Fibroblast of the conjunctiva (primary cell): ENCODE measurements at places on chromosomes 5 and 9.
A peak's percentile ranks its signal among the peaks of the same experiment; 100 is the strongest.

GRCh38 chr5:96332535-96333366 lies 100.3 kb downstream of the PCSK1 start:
- DNase-seq = no peak

DNA sequence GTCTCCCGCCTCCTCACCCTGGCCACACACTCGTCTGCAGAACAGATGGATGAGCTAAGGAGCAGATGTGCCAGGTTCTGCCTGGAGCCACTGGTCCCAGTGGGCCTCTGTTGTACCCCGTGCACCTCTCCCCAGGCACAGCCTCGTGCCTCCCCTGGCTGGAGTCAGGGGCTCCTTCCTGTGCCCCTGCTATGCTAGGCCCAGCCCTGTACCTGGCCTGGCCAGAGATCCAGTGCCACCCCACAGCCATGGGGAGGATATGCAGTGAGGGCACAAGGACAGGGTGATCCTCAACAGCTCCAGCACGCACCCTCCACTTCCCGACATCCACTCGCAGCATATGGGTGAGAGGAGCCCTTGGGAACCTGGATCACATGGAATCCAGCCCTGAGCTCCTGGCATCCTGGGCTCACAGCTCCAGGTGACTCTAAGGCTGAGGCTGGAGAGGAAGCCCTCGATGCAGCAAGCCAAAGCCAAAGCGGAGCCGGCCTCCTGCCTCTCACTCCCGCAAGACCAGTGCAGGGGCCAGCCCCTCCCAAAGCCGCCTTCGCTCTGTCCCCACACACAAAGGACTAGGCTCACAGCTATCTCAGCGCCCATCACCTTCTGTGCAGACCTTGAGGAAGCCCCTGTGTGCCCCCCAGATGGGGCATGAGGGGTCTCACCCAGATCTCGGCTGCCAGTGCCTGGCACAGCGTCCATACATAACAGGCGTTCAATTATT lies 23.7 kb upstream of the ADAMTS2 start:
- DNase-seq = no peak

GRCh38 chr9:110874963-110875674 lies 163.2 kb downstream of the LPAR1 start:
- DNase-seq = no peak

DNA sequence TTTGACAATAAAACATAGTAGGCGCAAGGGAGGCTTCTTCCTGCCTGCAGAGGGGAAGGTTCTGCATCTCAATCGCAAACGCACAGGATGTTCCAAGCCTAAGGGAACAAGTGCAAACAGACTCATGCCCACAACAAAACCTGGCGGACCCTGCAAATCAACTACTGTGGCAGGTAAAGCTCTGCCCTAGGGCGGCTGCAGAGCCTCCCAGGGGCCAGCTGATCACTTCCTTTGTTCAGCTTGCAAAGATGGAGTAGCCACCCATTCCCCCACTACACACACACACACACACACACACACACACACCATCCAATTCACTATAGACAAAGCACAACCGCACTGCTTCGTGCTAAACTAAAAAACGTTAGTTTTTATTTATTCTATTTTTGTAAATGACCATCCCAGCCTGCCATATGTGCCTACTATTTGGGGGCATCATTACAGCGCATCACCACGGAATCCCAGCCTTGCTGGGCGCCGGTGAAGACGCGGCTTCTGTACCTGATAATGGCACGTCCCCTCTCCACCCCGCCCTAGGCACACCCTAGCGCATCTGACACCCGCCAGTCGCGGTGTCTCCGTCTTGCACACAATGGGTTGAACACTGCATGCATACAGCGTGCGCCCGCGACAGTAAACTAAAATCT lies 57.6 kb downstream of the DPYSL3 start:
- no peak for DNase-seq

- DNase-seq = no peak
These were observed 165.3 kb downstream of the MAN2A1 start for GRCh38 chr5:109855056-109855455.

- peak; percentile 91 for DNase-seq
These were observed 595 bp downstream of the PDLIM7 start for GRCh38 chr5:177496727-177497291.

GRCh38 chr5:135012033-135012588 lies 21.9 kb downstream of the PITX1 start:
- DNase-seq = no peak

DNA sequence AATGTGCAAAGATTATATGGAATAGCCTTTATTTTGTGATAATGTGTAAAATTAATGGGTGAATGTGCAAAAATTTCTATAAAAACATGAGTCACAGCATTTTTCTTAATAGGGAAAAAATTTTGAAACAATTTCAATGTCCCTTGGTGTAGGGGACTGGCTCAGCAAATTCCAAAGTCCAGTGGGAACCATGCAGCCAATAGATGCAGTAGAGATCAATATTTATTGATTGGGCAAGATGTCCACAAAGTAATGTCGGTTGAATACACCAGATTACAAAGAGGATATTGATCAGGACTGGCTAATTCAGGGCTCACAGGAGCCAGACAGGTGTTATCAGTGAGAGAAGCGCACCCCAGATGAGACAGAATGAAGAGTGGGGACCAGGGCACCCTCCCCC lies 62.5 kb downstream of the AMBP start:
- DNase-seq = no peak

DNA sequence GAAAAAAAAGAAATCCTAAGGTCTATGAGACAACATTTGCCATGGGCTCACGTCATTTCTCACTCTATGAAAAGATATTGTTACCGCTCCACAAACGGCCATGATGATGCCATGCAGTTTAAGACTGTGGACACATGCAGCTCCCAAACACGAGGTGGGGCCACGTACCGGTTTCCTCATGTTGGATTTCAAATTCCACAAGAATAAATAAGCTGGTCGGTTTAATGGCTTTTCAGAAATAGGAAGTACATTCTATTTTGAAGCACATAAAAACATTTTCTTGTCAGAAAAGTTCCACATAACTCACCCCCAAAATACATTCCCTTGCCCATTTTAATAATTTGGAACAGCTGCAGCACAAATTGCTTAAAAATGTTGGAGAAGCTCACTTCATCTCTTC lies 130.6 kb downstream of the MYO10 start:
- peak; percentile 61 for DNase-seq

GRCh38 chr5:36363101-36363500 lies 61.4 kb upstream of the RANBP3L start:
- DNase-seq = no peak

DNA sequence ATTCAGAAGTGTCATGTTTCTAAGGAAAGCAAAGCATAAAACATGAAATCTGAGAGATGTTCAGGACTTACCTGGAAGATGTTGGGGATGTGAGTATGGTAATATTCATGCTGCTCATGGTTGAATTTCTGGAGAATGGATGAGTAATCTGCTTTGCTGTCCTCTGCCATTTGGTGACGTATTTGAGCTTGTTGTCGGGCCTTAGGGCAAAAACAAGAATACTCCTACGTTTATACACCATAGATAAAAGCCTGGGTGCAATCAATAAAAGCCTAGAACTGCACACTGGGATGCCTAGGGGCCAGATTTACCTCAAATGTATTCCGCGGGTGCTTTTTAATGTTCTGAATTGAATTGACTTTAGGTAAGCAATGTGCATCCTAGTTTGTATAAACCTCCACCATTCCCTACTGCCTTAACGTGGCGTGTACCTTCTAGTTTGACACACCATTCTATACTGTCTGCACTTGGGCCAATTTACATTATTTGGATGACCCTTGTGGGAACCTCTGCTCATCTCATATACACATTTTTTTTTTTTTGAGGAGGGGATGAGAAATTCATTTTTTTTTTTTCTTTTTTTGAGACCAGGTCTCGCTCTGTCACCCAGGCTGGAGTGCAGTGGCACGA lies 94.4 kb downstream of the USP20 start:
- no peak for DNase-seq

DNA sequence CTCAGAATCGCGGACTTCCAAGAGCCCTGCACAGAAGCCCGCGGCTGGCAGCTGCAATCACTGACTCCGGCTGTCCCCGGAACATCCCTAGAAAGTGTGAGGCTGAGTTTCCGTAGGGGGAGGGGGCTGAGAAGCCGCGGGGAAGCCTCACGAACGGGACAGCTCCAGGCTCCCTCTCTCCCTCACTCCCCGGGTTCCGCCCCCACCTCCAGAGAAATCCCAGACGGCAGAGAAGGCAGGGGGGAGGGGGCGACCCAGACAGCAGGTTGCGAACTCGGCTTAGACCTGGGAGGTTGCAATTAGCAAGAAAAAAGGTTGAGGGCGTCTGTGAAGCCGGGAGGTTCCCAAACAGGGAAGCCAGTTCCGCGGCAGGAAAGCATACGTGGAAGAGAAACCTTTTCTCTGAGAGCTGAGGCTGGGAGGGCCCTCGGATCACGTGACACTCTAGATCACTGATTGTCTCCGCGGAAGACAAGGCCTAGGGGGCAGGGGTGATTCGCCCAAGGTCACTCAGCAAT lies 73.8 kb upstream of the CPLX2 start:
- DNase-seq = no peak

- no peak for DNase-seq
These were observed 1.8 kb downstream of the IL6ST start for GRCh38 chr5:55993013-55993412.

DNA sequence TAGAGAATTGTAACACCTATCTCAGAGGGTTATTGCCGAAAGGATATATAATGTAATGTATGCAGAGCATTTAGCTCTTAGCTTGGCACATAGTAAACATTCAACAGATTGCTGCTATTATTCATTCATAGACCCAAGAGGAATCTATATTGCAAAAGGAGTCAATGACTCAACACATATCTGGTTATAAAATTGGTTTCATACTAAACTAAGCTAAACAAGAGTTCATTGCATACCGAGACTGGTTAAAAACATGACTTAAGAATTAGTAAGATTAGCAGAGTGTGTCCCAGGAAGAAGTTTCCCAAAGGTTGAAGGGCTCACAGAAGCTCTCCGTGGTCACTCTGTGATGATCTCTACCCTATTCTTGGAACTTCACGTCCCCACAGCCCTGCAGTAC lies 339.6 kb upstream of the CCNH start:
- no peak for DNase-seq
